ENCODE measurements at places on chromosomes 5 and 9.

DNA sequence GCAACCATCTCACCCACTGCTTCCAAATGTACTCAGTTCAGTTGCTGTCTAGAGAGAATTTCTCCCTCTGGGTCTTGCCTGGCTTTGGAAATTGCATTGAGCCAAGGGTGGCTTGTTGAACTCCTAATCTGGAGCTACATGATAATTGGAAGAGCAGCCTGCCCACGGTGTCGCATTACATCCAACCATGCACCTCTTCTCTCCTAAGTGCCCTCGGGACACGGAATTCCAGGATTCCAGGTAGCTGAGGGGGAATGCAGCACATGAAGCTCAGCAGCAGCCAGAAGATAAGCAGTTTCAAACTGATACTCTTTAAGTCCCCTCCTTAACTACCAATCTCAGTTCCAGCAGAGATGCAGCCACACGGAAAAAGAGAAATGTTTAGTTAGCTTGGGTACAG lies 509.4 kb upstream of the KLF4 start:
- DNase-seq, result no peak

GRCh38 chr9:108703429-108703828 lies 152.4 kb downstream of the ACTL7B start:
- no peak for DNase-seq

- DNase-seq, result no peak
These were observed 21.3 kb upstream of the SERINC5 start for GRCh38 chr5:80277191-80277590.

DNA sequence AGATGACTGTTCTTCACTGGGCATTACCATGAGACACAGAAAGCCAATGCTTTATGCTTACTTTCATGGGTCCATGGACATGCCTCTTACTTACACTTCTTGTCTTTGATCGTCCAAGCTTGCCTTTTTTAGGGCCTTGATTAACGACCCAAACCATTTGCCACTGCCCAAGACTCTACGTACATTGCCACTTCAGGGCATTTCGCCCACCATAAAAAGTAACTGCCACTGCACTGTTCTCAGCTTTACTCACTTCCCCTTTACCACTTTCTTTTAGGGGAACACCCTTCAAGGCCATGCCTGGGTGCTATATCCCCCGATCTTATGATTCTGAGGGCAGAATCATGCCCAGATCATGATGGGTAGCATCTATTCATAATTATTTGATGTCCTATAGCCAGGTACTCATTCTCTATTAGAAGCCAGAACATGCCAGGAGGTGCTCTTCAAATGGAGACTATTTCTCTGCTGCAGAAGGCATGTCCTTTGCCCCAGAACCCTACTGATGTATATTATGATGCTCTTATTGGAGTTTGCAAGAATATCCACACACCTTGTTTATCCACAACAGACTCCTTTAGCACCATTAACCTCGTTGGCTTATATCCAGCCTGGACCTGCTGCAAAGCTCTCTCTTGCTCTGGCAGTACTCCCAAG lies 64.1 kb upstream of the RAD23B start:
- no peak for DNase-seq

DNA sequence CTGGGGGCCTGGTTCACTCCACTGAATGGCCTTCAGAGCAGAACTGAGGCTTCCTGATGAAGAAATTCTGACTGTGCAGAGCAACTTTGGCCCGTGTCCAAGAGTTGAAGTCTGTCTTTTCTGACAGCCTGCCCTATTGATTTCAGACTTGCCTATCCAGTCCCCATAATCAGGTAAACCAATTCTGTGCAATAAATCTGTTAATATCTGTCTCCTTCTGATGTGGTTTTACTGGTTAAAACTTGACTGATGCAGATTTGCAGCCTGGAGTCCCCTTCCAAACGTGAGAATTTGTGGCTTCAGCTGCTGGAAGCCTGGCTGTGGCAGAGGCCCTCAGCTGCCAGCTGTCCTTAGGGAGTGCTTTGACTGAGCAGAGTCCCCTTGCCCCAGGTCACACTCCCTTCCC lies 283.9 kb upstream of the ANKRD55 start:
- DNase-seq, result no peak

DNA sequence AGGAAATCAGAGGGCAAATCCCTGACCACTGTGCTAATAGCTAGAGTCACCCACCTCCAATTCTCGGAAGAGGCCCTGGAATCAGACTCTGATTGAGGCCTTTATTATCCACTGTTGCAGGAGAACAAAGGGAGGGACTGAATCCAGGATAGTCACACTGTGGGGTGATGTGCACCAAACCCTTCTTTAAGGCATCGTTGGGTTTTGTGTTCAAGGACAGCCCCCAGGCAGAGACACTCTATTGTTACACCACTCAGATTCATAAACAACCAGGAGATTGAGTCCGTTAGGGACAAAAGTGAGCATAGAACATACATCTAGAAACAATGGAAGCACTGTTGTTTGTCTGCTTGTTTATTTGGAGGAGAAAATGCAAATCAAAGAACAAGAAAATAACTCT lies 124.6 kb upstream of the TBCA start:
- no peak for DNase-seq

- DNase-seq, result no peak
These were observed 29.2 kb upstream of the DNAH5 start for GRCh38 chr5:13973724-13974123.

- no peak for DNase-seq
These were observed 7.6 kb downstream of the DNAJC18 start for GRCh38 chr5:139431706-139432105.

DNA sequence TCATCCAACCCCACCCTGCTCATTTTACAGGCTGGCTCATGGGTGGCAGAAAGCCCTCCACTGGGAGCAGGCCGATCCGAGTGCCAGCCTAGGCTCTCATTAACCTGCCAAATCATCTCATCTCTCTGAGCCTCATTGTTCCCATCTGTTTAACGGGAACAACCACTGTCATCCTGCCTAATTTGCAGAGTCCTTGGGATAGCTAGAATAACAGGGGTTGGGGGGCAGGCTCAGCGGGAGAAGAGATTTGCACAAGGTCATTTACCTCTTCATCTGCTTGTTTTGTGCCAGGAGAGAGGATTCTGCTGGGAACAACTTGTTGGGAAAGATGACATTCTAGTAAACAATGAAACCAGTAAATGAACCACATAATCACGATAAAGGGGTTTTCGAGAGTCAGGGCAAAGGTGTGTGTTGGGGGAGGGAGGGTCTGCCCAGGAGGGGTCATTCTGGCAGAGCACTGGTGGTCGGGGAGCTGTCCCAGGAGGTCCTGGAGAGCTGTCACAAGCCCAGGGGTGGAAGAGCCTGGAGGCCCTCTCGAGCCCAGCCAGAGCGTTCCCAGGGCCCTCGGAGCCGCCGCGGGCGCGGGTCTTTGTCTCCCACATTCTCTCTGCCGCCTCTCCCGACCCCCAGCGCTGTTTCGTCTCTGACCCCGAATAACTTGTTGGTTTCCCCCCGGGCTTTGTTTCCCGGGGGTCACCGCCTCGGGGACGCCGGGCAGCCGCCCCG lies 22.8 kb upstream of the NDST1 start:
- DNase-seq, result no peak

DNA sequence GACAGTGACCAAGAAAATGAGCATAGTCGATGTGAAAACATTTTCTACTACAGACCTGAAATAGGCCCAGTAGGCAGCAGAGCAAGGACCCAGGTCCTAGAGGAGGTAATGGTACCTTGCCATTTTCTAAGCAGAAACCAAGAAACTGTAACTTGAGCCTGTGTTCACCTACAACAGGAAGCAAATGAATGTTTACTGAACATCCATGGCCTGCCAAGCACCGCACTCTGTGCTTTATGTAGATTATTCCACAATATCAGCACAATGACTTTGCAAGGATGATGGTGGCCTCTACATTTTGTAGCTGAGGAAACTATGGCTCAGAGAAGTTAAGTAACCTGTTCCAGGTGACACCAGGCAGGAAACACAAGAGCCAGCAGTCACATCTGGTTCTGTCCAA lies 215.3 kb downstream of the SPOCK1 start:
- no peak for DNase-seq

- no peak for DNase-seq
These were observed 44.9 kb downstream of the NKD2 start for GRCh38 chr5:1053391-1054017.

DNA sequence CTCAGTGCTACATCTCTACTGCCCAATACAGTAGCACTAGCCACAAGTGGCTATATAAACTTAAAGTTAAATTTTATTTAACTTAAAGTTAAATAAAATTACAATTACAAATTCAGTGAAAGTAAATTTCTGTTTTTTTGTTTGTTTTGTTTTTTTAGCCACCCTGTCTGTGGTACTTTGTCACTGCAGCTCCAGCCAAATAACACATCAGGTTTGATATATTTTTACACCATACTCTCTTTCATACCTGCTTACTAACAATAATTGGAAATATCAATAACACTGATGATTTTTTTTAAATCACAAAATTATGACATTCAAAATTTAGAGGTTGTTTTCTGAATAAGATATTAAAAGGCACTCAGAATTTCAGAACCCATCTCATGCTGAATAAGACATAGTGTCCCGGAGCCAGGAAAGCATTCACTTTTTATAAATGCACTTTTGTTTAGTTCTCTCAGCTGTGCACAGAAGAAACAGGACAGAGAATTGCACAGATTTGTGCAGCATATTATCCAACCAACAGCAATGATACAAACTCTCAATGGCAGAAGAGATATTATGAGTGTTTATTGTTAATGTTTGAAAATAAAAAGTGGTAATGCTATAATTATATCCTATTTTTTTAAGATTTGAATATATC lies 92.6 kb downstream of the EDIL3 start:
- no peak for DNase-seq

- no peak for DNase-seq
These were observed 250.4 kb upstream of the IRX4 start for GRCh38 chr5:2133080-2133479.

DNA sequence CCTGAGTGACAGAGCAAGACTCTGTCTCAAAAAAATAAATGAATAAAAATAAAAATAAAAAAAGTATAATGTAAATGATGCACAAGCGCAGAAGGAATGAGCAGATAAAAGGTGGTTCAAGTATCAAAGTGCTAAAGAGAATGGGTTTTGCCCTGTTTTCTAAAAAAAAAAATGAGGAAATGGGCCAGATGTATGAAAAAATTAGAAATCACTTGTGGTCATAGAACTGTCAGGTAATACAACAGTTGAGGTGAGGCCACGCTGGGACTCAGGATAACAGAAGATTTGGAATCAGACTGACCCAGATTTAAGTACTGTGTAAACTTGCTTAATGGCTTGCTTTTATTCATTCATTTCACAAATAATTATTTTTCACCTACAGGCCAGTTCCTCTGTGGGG lies 69.8 kb downstream of the MAPKAP1 start:
- no peak for DNase-seq

GRCh38 chr5:135156715-135157404 lies 122.8 kb upstream of the PITX1 start:
- no peak for DNase-seq

DNA sequence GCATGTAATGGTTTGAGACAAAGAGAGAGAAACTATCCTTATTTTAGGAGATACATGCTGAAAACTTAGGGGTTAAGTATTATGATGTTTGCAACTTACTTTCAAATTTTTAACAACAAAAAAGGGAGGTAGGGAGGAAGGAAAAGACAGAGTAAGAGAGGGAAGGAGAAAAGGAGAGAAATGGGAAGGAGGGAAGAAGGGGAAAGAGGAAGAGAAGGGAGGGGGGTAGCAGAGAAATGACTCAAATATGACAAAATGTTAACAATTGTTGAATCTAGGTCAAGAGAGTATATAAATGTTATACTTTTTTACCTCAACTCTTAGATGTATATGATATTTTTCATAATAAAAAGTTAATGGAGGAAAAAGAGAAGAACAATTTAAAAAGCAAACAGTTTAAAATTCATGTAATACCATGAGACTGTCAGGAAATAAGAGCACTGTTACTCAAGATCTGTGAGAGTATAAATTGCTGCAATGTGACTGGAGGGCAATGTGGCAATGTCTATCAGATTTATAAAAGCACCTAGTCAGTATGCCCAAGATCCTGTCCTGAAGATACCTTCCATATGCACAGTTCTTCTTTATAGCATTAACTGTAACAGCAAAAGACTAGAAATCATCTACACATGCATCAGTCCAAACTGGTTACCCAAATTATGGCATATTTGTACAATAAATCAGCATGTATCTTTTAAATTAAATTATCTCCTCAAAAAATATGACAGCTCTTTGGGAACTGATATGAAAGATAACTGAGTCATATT lies 16.3 kb downstream of the FBXW11 start:
- DNase-seq, result no peak

DNA sequence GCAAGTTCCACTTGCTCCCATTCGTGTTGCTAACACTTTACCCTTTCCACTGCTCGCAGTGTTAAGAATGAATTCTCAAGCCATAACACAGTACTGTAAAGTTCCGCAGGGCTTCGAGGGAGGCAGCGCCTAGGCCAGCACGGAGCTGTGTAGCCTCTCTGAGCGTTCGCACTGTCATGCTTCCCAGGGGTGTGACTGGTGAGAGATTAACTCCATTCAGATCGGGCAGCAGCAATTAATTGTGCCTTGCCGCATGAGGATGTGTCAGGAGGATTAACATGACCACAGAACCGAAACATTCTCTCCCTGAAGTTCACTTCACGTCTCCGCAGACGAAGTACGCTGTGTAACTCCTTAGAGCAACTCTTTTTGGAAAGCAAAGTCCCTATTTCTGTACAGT lies 23.2 kb downstream of the ZBTB34 start:
- no peak for DNase-seq

GRCh38 chr5:93673316-93673954 lies 68.0 kb downstream of the POU5F2 start:
- DNase-seq, result no peak

DNA sequence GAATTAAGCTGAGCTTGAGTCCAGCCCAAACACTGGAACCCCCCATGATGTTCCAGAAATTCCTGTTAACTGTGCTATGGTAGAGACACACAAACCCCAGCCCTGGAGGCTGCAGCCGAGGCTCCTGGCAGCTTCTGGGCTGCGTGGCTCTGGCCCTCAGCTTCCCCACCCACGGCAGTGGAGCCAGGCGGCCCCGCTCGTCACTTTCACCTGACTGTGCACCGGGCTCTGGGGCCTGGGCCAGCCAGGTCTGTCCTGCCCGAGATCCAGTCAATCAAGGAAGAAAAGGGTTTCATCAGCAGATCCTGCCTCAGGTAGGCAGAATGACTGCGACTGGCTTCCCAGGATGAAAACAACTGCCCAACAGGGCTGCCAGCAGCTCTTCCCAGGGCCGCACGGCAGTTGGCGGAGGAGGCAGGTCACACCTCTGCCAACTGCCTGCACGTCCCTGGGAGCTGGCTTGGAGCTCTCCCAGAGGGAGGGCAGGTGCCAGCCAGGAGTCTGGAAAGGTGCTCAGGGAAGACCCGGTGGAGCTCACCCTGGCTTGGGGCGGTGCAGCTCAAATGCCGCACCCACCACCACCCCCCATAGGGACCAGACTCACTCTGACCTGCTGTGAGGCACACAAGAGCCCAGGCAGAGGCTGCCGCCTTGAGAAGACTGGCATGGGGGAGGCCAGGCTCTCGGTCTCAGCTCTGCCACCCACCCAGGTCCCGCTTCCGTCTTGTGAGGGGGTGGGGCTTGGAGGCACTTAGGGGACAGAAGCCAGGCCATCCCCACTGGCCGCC lies 20.7 kb downstream of the BRD3 start:
- no peak for DNase-seq

- no peak for DNase-seq
These were observed 52.7 kb upstream of the GDNF start for GRCh38 chr5:37892586-37892985.
